Activated T-cell treated with anti-CD3 and anti-CD28 coated beads for 24 hours (primary cell): ENCODE measurements at places on chromosomes 3 and 15.
A peak's percentile ranks its signal among the peaks of the same experiment; 100 is the strongest.

- no peak for DNase-seq
Observed at GRCh38 chr3:19934098-19934566, at the start of gene EFHB. EFHB (minus strand) TSS chr3:19934217; CDS start chr3:19934018, 199 bp downstream.

GRCh38 chr15:73460662-73461061, 17.7 kb downstream of the REC114 start:
- no peak for DNase-seq

- no peak for DNase-seq
Observed at GRCh38 chr15:97930230-97930629, 30.3 kb upstream of the ARRDC4 start.

DNA sequence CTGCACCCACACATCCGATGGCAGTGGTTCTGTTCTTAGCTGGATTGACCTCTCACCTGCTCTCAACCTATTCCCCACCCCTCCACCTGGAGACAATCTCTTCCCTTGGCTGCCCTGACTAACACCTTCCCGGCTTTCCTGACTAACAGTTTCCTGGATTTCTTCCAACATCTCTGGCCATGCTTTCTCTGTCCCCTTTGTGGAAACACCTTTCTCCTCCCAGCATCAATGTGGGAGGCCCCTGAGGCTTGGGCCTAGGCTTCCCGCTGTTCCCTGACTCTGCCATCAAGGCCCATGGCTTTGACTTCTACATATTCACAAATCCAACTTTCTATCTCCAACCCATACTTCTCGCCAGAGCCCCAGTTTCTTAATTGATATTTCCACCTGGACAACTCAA, 142.8 kb upstream of the ATP2B2 start:
- DNase-seq: no peak

DNA sequence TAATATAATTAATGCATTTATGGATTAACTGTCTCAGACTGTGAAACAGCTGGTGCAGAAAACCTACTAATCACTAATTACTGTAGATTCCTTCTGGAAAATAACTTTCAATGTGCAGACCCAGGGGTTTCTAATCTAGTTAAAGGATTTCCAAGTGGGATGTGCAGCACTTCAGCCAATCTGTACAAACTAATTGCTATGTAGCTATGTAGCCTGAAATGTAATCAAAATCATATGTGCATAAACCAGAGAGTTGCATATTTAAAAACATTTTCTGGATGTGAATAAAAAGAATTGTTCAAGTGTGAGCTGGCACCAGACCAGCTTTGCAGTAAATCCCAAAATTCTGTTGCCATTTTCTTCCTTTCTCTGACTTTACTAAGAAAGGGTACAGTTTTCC, 127.5 kb upstream of the CD96 start:
- DNase-seq: no peak

GRCh38 chr3:25603703-25604102, 61.0 kb downstream of the TOP2B start:
- no peak for DNase-seq

DNA sequence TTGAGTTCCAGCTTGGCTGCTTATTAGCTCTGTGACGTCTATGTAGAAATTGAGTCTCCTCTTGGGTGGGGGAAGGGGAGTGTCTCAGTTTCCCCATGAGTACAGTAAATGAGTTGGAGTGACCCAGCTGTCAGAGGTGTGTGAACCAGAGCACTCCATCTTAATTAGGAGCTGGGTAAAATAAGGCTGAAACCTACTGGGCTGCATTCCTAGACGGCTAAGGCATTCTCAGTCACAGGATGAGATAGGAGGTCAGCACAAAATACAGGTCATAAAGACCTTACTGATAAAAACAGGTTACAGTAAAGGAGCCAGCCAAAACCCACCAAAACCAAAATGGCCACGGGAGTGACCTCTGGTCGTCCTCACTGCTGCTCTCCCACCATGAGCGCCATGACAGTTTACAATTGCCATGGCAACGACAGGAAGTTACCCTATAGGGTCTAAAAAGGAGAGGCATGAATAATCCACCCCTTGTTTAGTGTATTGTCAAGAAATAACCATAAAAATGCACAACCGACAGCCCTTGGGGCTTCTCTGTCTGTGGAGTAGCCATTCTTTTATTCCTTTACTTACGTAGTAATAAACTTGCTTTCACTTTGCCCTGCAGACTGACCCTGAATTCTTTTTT, 222.4 kb downstream of the CACNA2D3 start:
- no peak for DNase-seq

DNA sequence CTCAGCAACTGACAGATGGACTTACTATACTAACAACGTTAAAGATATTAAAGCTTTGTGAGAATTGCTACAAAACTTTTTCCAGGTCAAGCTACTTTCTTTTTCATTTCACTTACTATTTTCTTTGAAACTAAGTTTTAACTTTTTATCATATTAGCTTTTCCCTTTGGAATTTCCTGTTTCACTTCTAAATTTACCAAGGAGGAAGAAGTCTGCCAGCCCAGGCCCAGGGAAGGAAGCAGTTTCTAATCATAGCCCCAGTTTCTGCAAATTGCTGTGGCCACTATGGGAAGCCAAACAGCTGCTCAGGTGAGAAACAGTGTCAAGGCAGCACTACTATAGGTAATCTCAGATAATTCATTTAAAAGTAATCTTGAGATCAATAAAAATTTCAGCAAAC, 18.4 kb downstream of the CYFIP1 start:
- no peak for DNase-seq

DNA sequence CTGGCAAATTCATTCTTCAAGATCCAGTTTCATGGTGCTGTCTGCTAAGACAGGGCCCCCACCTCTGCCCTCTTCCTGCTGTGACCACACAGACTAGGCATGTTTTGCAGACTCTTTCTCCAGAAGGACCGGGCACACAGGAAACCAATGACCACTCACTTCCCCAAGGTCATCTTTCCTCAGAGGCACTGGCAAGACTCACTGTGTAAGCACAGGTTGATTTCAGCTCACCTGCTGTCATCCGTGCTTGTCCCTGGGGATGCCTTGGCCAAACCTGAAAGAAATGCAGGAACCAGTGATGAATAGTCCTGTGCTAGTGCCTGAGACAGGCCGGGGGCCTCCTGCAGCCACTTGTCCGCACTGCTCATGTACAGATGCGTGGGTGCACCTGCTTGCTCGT, 33.5 kb downstream of the ALS2CL start:
- DNase-seq: no peak

GRCh38 chr15:101006931-101007691, 88.0 kb downstream of the LRRK1 start:
- DNase-seq: peak; percentile 68

GRCh38 chr15:67103432-67103831, 38.0 kb downstream of the SMAD3 start:
- no peak for DNase-seq

- no peak for DNase-seq
Observed at GRCh38 chr15:88537591-88538317, 8.7 kb downstream of the DET1 start.

- no peak for DNase-seq
Observed at GRCh38 chr15:54014067-54014655, 35.9 kb downstream of the UNC13C start.
